GM06990 (cell line): ENCODE measurements at places on chromosomes 12 and 14.

- no peak for DNase-seq
Measured at GRCh38 chr12:40212566-40212965, 12.2 kb upstream of the LRRK2 start.

DNA sequence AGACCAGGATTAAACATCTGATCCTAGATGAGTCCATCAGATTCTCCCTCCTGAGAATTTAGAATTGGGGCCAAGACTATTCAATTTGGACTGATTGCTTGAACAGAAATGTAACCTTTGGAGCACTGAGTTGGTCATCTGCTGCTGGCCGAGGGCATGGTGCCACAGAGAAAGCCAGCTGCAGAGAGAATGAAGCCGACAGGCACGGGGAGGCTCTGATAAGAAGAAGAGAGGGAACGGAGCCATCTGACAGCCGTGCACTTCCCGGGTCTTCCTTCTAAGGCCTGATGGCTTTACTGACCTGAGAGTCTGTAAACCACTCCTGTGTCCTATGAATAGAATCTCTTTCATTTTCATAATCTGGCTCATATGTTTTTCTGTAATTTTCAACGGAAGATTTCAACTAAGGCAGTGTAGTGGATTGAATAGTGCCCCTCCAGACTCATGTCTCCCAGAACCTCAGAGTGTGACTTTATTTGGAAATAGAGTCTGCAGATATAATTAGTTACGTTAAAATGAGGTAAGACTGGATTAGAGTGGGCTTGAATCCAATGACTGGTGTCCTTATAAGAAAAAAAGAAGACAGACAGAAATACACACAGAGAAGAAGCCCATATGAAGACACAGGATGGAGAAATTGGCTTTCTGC lies 39.1 kb upstream of the FRS2 start:
- DNase-seq = no peak

DNA sequence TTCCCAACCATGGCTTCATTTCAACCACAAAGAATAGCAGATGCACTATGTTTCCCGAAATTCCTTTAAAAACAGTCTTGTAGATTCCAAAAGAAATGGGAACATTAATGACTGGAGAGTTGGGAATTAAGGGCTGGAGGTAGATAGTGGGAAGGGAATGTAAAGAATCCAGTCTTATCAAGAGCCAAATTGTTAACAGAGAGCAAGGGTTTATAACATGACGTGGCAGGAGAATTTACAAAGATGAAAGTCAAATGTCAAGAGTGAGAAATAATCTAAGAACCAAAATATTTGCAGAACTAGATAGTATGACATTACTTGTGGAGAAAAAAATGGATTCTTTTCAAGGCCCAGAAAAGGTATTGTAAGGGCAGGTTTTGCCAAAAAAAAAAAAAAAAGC lies 200.9 kb downstream of the GRIN2B start:
- no peak for DNase-seq

DNA sequence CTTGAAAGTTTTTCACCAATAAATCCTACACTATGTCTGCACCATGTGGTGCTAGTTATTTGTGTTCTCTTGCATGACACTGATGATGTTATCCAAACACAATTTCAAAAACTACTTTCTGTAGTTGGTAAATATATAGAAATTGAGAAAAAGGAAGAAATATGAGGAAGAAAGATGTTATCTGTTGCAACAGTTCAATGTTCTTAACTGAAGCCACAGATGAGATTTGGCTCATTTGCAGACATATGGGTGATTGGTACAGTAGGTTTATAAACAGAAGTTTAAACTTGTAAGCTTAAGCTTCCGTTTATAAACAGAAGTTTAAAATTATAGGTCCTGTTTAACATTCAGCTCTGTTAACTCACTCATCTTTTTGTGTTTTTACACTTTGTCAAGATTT lies at the start of gene CLEC12A:
TSS of gene CLEC12A (plus strand) at position 229 of the 400 bp plus-strand sequence. CDS start 188 bp downstream, outside the sequence.
- no peak for DNase-seq

DNA sequence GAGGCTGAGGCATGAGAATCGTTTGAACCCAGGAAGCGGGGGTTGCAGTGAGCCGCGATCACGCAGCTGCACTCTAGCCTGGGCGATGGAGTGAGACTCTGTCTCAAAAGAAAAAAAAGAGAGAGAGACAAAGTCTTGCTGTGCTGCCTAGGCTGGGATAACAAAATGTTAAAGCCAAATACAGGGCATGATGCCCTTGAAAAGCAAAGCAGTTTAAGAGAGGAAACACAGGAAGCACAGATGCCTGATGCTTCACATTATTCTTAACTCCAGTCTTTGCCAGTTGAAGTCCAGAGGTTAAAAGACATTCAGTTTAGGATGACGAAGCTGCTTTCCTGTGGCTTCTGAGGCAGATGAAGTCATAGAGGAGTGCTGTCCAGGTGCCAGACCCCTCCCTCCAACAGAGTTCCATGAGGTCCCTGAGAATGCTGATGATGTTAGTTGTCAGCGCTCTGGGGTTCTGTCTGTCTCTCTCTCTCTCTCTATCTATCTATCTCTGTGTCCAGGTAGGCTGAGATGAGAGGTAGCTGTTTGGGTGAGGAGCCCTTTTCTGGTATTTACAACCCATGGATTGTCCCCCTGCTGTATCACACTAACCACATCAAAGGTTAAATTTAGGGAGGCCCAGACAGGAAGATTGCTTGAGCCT lies 4.9 kb upstream of the MRPL52 start:
- DNase-seq = no peak

GRCh38 chr12:30909349-30910037 lies 17.1 kb upstream of the TSPAN11 start:
- DNase-seq = no peak

GRCh38 chr12:111673503-111673902 lies 12.3 kb downstream of the BRAP start:
- DNase-seq = no peak

- DNase-seq = no peak
Measured at GRCh38 chr12:50699154-50699553, 64.7 kb upstream of the ATF1 start.

DNA sequence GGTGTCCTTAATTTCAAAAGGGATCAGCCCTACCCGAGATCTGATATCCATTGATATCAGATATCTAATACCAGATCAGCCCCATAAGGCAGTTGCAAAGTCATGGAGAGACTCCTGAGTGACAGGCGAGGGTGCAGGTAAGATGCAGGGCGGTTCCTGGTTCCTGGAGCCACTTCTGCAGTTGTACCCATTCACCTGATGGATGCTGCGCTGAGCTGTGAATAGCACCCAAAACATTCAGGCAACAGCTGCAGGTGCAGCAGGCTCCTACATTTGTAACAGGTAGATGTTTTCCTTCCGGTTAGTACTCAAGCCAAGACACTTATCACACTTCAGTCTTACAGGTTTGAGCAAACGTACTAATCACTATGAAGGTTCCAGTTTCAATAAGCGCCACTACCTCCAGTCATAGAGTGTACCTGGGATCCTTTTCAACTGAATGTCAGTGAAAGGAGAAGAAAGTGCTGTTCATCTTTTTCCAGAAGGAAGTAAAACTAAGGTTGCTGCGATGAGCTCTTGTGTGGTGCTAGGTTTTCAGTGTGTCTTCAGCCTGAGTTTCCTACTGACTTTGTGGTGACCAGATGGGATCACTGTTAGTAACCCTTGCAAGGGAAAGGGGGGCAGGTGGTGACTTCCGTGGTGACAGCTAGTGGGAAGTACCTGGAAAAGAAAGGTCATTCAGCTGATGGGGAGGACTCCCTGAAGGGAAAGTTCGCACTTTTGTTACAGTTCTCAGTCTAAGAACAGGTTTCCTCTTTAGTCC lies 1.9 kb downstream of the ATP6V0A2 start:
- peak; percentile 41 for DNase-seq

GRCh38 chr14:100261621-100262020 lies 22.7 kb downstream of the YY1 start:
- DNase-seq = no peak
